Activated gamma-delta T cell treated with anti-CD3 and anti-CD28 coated beads, Interleukin-2, amount 50 U/mL, for 16 hours (primary cell): ENCODE measurements at places on chromosomes 16 and 17.
A peak's percentile ranks its signal among the peaks of the same experiment; 100 is the strongest.

- DNase-seq: no peak
Measured at GRCh38 chr17:19005137-19005773, 691 bp upstream of the FAM83G start.

- no peak for DNase-seq
Measured at GRCh38 chr17:50883850-50884438, 17.8 kb upstream of the TOB1 start.

DNA sequence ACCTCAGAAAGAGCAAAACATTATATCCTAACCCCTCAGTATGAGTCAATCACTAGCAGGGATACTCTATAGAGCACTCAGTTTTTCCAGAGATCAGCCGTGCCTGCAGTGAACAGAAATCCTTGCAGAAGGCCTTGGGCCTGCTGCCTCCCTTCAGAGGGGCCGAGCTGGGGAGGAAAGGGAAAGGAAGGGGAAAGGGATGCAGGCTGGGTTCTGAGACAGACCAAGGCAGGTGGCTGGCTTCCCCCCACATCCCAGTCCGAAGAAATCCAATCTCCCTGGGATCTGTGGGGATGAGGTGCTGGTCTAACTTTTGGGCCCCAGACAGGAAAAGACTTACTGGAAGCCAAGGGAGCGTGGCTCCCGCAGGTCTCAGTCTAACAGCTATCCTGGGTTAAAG is 25.3 kb downstream of the SRL start:
- no peak for DNase-seq

DNA sequence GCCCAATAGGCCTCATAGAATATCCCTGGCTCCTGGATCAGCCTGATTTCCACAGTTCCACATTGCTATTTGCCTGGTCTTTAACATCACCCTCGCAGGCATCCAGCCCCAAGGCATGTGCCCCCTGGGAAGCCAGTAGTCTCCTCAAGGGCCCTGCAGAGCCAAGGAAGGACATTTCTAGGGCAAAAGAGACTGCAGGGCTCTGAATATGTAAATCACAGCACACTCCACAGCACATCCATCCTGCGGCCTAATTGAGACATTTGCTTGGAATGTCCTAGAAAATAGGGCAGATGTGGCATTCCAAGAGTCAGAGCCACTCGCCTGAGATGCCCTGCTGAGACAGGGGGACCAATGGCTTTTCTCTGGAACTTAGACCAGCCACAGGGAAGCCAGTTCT is 11.4 kb upstream of the C16orf78 start:
- no peak for DNase-seq

DNA sequence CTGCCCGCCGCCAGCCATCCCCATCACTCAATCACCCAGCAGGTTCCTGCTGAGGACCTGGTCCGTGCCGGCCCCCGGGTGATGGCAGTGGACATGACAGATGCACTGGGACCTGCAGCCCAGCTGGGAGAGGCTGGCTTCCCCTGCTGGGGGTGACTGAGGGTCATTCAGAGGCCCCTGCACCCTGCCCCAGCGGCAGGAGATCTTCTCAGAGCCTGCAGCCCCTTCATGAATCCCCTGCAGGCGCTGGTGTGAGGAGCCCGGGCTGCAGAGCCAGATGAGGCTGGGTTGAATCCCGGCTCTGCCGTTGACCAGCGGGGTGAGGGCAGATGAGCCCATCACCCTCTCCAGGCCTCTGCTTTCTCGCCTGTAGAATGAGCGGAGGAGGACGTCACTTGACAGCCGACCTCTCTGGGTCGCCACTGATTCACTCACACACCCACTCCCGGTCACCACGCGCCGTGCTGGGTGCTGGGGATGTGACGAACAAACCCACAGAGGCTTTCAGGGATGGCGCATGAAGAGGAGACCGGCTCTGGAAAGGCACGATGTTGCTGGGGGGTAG is 95.2 kb upstream of the CIBAR2 start:
- no peak for DNase-seq

- no peak for DNase-seq
Measured at GRCh38 chr17:80236911-80237310, 16.7 kb downstream of the SLC26A11 start.

GRCh38 chr17:32141679-32142037 is 644 bp upstream of the RHOT1 start:
- DNase-seq: no peak

DNA sequence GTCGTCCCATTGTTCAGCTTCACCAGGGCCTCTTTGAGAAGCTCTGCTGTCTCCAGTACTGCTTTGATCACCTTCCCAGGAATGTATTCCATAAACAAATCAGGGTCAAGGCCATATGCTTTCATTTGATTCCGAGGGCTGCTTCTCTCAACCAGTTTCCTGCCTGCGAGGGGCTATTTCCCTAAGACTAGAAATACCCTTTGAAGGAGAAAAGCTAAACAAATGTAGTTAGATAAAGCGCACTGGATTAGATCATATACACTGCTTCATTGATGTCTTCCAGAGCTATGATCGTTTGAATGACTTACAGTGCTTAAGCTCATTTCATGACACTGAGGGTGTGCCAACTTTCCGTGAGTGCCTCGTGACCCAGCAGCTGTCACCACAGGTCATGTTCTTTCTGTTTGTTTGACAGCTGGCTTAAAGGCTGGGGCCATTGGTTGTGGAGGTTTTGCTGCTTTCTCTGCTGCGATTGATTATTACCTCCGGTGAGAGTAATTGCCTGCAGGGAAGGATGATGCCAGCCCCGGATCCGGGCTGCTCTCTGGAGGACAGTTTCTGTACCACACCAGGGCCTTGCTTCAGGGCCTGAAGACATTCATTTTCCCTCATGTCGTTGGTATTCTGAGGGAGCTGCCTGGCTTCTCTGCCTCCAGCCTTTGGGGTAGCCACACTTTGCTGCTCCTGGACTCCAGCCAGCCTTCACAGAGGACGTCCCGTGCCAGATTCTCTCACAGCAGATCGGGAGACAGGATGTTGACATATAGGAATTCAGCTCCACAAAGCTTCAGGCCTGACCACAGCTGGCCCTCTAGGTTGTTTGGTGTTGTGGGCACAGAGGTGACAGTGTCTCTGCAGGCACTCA is 3.9 kb downstream of the TIMM22 start:
- DNase-seq: no peak

DNA sequence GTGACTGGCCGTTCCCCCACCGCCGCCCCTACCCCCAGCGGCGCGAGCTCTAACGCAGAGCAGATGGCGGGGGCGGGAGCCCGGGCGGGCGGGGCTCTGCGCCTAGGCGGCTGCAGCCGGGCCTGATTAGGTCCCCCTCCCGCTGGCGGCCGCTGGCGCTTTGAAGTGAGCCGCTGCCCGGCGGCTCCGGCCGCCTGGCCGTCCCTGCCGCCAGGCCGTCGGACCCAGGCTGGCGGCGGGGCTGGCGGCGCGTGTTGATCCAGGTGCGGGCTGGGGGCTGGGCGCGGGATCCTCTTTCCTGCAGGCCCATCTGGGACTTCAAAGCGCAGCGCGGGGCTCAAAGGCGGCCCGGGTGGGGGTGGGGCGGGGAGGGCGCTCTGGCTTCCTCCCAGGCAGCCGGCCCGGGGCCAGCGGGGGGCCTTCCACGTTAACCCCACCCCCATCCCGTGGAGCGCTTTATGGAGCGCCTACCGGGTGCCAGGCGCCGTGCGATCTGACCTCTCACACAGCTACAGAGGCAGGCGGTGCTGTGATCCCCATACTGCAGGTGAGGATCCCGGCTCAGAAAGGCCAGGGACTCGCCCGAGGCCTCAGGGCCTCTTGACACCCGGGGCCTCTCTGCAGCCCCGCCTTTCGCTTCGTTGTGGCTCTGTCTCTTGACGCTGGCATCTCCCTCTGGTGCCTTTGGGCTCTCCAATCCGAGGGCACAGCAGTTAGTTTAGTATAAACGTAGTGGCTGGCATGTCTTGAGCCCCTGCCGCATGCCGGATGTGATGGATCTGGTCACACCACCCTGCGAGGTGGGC is 80.0 kb upstream of the NKD1 start:
- no peak for DNase-seq

GRCh38 chr17:39144416-39144840 is 7.0 kb downstream of the PLXDC1 start:
- no peak for DNase-seq

GRCh38 chr16:10765772-10766171 is 22.1 kb downstream of the NUBP1 start:
- peak; percentile 33 for DNase-seq

DNA sequence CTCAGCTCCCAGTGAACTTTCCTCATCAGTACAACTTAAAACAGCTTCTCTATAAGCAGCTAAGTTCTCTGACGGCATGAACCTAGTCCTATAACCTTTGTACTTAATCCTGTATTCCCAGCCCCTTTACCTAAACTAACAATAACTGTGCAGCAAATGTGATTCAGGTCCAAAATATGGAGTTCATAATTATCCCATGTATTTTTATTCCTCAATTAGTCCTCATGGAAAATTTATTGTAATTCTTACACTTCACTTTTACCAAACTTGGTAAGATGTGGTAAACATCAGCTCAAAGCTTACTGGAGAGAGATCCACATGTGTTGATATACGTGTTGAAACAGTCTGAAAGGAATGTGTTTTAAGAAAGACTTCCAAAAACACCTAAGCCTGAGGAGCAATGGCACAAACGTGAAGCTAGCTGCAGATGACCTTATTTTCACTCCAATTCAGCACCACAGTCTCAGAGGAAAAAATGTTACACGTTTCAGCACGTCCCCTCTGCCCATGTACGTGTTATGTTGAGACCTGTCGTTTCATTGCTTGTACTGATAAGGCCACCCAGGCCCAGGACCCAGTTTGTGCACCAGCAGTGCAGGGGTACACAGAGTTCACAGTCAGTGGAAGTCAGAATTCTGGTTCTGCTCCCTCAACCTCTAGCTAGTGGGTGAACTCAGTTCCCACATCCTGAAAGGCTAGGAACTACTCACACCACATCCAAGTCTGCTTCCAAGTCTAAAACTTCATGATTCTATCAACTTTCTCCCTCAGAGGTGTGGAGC is 7.1 kb downstream of the USP31 start:
- no peak for DNase-seq

- peak; percentile 52 for DNase-seq
Measured at GRCh38 chr16:324451-325334, 27.8 kb downstream of the AXIN1 start.

GRCh38 chr16:66728117-66728787 is 23.2 kb downstream of the DYNC1LI2 start:
- no peak for DNase-seq

DNA sequence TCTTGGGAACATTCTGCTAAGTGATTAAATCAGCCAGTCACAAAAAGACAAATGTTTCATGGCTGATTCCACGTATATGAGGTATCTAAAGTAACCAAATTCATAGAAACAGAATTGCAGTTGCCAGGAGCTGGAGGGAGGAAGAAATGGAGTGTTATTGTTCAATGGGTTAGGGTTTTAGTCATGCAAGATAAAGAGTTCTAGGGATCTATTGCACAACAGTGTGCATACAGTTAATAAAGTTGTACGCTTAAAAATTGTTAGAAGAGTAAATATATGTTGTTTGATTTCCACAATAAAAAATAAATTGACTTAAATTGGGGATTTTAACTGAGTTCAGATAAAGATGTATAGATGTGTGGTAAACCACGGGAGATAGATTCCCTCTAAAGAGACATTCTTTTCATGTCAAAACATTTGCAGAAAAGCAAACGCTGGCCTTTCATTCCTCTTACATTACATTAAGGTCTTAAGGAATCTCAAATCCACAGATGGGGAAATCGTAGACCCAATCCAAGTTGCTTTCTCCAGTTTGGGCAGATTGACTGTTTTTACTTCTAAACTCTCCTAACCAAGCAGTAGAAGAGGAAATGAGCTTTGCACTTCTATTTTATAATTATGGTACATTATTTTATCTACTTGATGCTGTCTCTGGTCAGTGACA is 4.6 kb downstream of the PRDM7 start:
- no peak for DNase-seq

DNA sequence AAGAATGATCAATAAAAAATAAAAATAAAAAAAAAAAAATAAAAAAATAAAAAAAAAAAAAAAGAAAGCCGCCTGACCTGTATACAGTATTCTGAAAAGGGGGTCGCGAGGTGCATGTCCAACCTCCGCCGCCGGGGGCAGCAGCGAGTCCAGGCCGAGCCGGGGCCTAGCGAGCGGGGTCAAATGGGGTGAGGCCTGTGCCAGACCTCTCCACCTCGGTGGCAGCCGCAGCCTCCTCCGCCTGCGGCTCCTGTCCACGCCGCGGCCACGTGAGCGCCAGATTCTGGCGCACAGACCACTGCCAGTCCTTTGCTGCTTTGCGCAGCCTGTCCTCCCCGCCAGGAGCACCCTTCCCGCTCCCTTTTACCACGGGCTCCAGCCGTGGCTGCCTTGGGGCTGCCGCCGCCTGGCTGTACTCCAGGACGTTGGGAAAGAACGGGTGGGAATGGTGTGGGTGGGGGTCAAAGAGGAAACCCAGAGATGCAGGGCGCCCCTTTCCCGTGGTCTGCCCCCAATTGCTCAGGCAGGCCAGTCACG is 2.4 kb upstream of the BCKDK start:
- peak; percentile 69 for DNase-seq

GRCh38 chr17:75147878-75148546 is 6.3 kb downstream of the JPT1 start:
- no peak for DNase-seq

GRCh38 chr17:80468242-80468641 is 8.2 kb downstream of the NPTX1 start:
- DNase-seq: no peak

- no peak for DNase-seq
Measured at GRCh38 chr17:32467949-32468348, 18.8 kb upstream of the CDK5R1 start.

- no peak for DNase-seq
Measured at GRCh38 chr16:27973678-27974077, 89.8 kb downstream of the GSG1L start.

- DNase-seq: no peak
Measured at GRCh38 chr17:62094175-62094574, 29.1 kb upstream of the MED13 start.

DNA sequence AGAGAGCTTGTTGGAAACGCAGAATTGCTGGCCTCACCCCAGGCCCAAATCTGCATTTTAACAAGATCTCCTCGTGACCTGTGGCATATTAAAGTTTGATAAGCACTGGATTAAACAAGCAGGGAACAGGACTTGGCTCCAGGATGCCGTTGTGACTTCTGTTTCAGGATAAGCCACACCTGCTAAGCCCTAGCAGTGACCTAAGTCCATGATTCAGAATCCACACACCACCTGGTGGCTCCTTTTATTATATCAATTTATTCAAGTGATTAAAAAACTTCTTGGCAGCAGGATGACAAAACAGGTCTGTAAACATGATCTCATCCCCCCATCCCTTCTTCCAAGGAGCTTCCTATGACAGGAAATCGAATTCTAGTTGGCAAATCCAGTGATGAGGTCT is 9.1 kb downstream of the NAGPA start:
- DNase-seq: no peak

GRCh38 chr17:35094902-35095301 is 24.8 kb downstream of the RAD51D start:
- no peak for DNase-seq

GRCh38 chr17:4509923-4510617 is 11.4 kb downstream of the SPNS2 start:
- no peak for DNase-seq

DNA sequence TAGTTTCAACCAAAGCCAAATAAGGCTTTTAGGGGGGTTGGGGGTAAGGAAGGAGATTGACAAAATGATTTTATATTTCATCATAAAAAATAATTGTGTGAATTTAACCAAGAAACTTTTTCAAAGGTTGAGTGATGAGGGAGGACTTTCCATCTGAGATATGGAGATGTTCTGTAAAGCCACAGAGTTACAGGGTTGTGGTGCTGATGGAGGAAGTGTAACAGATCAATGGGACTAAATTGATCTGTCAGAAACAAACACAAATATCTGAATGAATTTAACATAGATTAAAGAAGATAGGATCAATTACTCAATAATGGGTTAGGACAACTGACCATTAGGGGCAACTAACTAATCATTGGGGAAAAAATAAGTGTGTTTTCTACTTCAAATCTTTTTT is 14.2 kb upstream of the PIK3R5 start:
- no peak for DNase-seq

- no peak for DNase-seq
Measured at GRCh38 chr17:41763327-41763726, 23.2 kb downstream of the JUP start.
